NCI-H460 (cell line): ENCODE measurements at places on chromosomes 11 and 22. TPM values are rescaled to one million over a fixed set of nuclear protein-coding genes. Genes with fewer than 3 reads are reported as not detected.

Gene C11orf65
- 1.4 TPM in 2 replicates for total RNA-seq

Gene EHF
- total RNA-seq, result 0.10 and 0.20 TPM in 2 replicates

Gene DENND6B
- 0.81 and 1.5 TPM in 2 replicates for total RNA-seq

Gene GGT5
- not detected in 2 replicates for total RNA-seq

Gene PHETA2
- total RNA-seq, result 1.5 and 1.8 TPM in 2 replicates

Gene PRRG4
- 0.49 and 0.64 TPM in 2 replicates for total RNA-seq
